ENCODE measurements at places on chromosomes 1 and 21.

DNA sequence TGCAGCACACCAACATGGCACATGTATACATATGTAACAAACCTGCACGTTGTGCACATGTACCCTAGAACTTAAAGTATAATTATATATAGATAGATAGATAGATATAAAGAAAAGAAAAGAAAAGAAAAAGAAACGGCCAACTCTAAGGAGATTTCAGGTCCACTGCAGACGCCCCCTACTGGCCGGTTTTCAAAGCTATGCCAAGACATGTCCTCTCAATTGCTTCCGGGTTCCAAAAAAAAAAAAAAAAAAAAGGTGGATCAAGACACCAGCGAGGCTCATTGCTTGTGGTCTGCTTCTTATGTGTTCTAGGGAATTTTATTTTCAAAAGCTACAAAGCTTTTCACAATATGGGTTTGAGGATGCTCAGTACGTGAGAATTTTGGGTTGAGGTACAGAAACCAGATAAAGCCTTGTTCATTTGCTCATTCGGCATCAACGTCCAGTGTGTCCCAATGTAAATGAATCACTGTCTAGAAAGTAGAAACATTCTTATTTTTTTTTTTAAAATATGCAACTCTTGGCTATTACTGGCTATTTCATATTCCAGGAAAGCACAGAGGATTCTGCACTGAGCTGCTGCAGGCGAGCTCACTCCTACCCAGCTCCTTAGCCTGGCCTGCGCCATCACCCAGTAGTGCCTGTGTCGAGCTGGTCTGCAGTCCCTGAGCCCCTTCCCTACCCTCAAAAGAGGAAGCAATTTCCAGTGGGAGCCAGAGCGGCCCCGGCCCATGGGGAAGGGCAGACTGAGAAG, 643.0 kb downstream of the KIF26B start:
- no peak for DNase-seq

GRCh38 chr1:92708368-92708950, 76.4 kb downstream of the EVI5 start:
- DNase-seq: no peak

- no peak for DNase-seq
These were observed 484 bp downstream of the DFFB start for GRCh38 chr1:3857791-3858129.

DNA sequence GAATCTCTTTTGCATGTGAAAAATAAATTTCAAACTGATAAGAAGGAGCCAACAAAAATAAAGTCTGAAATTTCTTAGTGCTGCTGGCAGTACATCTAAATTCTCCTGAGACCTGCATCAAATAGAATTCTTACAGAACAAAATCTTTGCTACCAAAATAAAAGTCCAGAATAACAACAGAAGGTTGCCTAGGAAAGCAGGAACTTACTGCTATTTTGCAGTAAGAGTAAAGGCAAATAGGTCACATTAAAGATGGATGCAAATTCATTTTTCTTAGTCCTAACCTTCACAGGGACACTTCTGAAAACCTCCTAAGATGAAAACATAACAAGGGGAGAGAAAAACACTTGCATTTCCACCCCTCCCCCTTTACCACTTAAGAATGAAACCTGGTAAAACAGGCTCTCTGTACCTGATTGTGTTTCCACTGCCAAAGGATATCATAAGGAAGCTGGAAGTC, 59.0 kb downstream of the RUSC1 start:
- DNase-seq: no peak

- DNase-seq: no peak
These were observed 7.0 kb downstream of the COLGALT2 start for GRCh38 chr1:184030433-184031091.

- DNase-seq: no peak
These were observed 75.7 kb upstream of the TNFSF18 start for GRCh38 chr1:173126421-173126820.

DNA sequence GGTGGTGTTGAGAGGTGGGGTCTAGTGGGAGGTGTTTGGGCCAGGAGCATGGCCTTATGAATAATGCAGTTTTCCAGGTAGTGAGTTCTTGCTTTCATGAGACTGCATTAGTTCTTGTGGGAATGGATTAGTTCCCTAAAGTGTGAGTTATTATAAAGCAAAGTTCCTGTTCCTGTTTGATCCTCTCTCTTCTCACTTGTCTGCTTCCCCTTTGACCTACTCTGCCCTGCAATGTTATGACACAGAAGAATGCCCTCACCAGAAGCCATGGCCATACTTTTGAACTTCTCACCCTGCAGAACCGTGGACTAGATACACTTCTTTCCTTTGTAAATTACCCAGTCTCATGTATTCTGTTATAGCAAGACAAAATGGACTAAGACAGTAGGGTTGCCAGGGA, 53.6 kb downstream of the MAP3K7CL start:
- DNase-seq: no peak

GRCh38 chr1:42117214-42117613, 36.0 kb upstream of the GUCA2B start:
- no peak for DNase-seq

GRCh38 chr21:14584357-14585095, 38.4 kb upstream of the SAMSN1 start:
- no peak for DNase-seq

DNA sequence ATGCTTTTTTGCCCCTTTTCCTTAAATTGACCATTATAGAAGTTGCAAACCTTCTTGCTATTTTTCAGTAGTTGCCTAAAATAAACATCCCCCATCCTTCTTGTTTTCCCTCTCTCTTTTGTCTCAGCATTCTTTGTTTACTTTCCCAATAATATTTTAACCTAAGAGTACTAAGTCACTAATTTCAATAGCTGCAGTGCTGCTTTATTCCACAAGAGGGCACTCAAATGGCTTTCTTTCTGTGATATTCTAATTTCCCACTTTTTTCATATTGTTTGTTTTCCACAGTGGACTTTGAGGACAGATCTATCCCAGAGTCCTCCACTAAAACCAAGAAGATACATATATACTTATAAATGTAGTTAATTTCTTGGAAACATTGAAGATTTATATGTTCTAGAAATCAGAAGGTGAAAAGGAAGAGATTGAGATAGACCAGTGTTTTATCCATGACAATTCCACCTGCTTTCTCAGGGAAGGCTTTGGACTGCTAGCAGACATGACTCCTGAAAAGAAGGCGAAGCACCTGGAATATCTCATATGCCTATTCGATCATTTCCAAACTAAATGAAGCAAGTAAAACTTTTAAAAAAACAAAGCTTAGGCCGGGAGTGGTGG, 104.8 kb upstream of the GRIK1 start:
- DNase-seq: no peak

DNA sequence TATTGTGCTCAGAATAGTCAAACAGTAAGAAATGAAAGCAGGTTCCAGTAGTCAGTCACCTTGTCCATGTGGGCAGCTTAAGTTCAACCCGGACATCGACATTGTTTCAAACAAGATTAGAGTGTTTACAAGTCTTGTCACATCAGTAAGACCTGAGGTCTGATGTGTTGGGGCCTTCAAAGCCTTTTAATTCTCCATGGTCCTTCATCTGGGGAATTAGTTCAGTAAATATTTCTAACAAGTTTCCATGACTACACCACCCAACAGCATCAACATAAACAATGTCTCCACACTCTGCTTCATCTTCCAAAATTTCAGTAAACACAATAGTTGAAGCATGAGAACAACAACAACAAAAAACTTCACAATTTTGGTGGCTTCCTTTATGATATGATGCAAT, 15.1 kb upstream of the ADORA1 start:
- DNase-seq: no peak

DNA sequence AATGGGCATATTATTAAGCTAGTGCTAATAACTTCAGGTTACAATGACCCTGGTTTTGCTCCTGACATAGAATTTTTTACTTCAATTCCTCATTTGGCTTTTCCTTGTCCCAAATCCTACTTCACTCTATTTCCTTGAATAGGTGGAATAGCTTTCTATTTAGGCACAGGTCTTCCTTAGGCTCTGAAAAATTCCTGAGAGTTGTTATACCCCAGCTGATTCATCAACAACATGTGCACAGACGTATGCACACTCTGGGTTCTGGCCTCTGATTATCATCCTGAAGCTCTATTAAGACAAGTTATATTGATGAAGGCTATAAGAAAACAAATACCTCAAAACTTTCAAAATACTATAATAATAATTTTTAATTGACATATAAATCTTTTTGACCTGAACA, 172.4 kb downstream of the NTMT2 start:
- no peak for DNase-seq

DNA sequence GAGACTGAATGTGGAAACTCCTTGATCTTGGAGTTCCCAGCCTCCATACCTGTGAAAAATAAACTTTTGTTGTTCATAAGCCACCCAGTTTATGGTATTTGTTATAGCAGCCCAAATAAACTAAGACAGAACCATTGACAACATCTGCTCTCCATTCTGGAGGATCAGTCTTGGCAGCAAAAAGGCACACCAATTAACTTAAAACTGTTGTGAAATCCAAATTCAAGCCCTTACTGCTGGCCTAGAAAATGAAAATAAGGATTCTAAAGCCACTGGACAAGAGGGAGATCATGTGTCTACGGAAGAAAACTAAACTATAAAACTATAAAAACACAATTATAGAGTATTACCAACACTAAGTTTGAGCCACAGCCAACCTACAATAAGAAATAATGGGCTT, 172.1 kb upstream of the RNPC3 start:
- no peak for DNase-seq

DNA sequence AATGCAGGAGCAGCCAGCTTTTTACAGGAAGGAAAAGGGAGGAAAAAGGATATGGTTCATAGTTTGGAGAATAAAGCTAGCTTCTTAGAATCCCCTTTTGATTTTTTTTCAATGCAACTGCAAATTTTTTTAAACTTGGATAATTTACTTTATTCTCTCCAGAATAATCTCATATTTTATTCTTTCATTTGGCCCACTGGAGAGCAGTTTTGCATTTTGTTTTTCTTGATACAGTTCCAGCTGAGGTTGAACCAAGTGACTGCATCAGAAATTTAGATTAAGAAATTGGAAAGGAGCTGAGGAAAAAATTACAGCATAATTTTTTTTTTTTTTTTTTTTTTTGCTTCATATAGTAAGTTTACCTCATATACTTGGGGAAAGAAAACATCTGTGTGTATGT, 22.8 kb downstream of the GABPA start:
- no peak for DNase-seq

DNA sequence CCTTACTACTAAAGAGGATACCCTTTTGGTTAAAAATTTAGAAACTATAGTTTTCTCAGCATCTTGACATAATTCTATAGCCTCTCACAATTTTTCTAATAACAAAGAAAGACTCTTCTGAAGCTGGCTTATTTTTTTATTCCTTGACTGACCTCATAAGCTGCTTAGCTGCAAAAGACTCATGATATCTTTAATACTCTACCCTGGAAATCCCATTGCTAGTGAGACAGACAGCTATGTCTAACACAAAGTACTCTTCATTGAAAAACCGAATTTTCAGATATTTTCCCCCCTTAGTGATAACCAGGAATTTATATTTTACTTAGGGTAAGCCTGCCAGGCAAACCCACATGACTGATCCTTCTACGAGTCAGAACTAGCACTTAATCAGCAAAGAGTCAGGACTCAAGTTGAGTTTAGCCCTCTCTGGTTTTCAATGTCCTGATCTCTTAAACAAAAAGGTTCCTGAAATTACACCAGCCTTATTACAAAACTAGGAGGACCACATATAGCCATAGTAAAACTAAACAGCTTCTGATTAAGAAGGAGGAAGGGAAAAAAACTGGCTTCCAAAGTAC, 56.9 kb downstream of the ENAH start:
- DNase-seq: no peak

GRCh38 chr21:28580585-28580984, 412.1 kb downstream of the LTN1 start:
- no peak for DNase-seq

GRCh38 chr1:185483664-185484450, 166.8 kb upstream of the IVNS1ABP start:
- peak; percentile 16 for DNase-seq

DNA sequence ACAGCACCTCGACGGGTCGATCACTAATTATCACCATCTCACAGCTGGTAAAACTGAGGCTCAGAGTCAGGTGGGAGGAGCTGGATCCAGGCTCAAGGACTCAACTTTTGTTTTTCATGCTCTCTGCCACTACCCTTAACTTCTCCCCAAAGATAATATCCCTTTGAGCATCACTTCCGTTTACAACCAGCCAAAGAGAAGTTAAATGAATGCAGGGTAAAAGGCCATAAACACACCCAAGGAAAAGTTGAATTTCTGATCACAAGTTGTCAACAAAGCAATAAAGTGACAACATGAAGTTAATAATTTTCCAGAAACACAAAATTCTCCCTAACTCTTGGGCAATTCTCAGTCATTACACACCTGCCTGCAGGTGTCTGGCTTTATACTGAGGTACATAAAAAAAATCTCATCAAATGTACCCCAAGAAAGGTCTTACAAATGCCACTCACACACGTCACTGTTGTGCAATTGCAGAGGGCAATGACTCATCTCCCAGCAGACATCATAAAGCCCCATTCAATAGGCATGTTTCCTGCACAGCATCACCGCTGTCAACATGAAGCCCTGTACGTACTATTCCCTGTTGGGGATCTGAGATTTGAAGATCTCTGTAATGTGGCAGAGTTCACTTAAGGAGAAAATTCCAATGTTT, 3.4 kb downstream of the OR2T11 start:
- peak; percentile 7 for DNase-seq

GRCh38 chr1:109170035-109170764, 43.5 kb upstream of the SARS1 start:
- DNase-seq: peak; percentile 67

GRCh38 chr1:115807723-115808122, 33.2 kb downstream of the NHLH2 start:
- peak; percentile 33 for DNase-seq

- DNase-seq: no peak
These were observed 520 bp downstream of the CLIC6 start for GRCh38 chr21:34669149-34669879.

GRCh38 chr1:64363616-64364015, 106.3 kb upstream of the CACHD1 start:
- no peak for DNase-seq

DNA sequence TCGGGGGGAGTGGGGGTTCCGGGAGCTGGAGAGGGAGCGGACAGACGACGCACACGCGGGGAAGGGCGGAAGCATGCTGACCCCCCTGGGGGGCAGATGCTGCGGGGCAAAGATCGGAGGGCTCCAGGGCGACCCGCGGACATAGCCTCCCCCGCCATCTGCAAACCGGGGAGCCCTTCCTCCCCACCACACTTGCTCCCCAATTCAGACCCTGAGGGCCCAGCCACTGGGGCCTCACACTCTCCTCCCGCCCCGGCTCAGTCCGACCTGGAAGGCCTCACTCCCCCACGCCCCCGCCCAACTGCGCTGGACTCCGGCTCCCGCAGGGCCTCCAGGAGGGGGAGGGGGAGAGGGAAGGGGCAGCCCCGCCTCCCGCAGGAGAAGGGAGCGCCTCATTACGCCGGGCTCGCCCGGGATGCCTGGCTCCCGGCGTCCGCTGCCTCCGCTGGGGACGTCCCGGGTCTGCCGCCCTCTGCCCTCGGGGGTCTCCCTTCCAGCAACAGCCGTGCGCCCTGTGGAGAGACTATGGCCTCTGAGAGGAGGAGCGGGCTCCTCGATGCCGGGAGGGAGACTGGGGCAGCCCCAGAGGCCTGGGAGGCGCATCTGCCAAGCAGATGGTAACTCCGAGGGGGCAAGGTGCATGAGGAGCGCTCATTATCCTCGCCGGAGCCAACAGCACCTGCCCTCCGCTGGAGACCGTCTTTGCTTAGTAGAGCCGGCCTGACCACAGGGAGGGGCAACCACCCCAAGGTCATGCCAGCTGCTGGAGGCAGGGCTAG, 636 bp upstream of the CAMK2N1 start:
- DNase-seq: peak; percentile 58

All from MG63 (cell line).